Right hindlimb (tissue), 1 donor: ENCODE measurements at places on chromosomes 3 and 15.

DNA sequence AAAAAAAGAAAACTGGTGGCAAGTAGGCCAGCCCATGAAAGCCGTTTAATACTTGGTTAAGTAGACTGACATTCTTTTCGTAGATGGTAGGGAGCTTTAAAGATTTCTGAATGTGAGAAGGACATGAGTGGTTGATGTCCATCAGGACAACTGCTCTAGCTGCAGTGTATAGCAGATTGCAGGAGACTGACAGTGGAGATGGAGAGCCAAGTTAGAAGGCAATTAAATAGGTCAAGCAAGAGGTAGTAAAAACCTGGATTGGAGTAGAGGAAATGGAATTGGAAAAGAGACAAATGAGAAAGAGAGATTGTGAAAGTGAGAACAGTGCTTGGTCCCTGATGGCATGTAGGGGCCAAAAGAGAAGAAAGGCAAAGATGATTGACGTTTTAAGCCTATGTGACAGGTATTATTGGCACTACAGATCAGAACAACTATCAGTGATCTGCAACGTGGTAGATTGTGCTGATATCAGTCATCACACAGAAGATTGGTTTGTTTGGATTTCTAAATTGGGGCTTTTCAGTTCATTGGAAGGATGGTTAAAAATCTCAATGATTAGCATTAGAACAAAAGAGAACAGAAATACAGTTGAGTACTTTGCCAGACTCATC, 74.0 kb downstream of the CNTN4 start:
- DNase-seq, result no peak

- DNase-seq, result no peak
These were observed 541.3 kb upstream of the KCNMB2 start for GRCh38 chr3:177994976-177995375.

DNA sequence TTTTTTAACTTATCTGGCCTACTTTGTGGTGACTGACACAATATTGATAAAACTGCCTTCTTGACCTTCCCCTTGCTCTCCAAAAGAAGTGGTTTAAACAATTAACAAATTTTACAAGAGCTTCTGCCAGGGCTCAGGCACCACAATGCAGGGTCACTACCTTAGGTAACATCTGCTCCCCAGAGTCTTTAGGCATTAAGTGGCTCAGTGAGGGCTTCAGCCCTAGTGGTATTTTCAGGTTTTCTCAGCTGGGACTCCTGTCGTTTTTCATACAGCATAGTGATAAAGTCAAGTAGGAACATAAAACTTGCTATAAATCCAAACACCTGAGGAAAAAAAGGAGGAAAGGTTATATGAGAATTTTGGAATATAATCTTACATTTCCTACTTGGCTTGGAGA, 18.9 kb downstream of the CMTM6 start:
- no peak for DNase-seq

DNA sequence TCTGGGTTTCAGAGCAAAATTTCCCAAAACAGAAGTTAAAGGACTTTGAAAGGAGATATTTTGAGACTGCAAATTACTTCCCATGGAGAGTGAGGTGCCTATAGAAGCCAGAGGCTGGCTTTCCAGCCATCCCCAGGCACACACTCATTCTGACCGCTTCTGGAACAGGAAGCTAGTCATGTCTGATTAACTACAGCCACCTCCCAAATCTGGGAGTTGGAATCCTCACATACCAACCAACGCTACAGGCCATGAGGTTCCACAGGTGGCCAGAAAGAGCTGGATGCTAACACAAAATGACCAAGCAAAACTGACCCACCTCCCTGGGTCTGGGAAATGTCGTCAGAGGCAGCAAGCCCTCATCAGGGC, 87.2 kb downstream of the SNRK start:
- no peak for DNase-seq

GRCh38 chr15:78072080-78072892, 5.2 kb downstream of the TBC1D2B start:
- DNase-seq, result peak; percentile 58

- DNase-seq, result no peak
These were observed 37.9 kb upstream of the SLCO2A1 start for GRCh38 chr3:134067531-134068161.

DNA sequence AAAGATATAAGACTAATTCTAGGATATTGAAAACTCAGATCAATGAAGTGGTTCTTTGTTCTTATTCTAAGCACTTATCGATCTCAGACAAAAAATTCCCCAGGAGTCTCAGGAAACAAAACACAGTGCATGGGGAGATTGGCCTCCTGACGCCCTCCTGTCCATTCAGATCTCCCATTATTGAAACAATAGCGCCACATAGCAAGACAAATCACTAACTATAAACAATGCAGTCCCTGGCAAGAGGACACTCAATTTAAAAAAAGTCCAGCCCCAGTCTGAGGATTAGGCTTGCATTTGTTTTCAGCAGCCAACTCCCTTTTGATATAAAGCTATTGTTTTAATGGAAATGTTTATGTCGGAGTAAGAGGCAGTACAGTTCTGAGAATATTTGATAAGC, 528.2 kb downstream of the GABRG3 start:
- no peak for DNase-seq

GRCh38 chr15:101250341-101250831, 1.5 kb downstream of the CHSY1 start:
- no peak for DNase-seq

GRCh38 chr3:16400106-16400931, 113.2 kb downstream of the RFTN1 start:
- no peak for DNase-seq

- no peak for DNase-seq
These were observed 177.2 kb upstream of the THBS1 start for GRCh38 chr15:39403640-39404117.

DNA sequence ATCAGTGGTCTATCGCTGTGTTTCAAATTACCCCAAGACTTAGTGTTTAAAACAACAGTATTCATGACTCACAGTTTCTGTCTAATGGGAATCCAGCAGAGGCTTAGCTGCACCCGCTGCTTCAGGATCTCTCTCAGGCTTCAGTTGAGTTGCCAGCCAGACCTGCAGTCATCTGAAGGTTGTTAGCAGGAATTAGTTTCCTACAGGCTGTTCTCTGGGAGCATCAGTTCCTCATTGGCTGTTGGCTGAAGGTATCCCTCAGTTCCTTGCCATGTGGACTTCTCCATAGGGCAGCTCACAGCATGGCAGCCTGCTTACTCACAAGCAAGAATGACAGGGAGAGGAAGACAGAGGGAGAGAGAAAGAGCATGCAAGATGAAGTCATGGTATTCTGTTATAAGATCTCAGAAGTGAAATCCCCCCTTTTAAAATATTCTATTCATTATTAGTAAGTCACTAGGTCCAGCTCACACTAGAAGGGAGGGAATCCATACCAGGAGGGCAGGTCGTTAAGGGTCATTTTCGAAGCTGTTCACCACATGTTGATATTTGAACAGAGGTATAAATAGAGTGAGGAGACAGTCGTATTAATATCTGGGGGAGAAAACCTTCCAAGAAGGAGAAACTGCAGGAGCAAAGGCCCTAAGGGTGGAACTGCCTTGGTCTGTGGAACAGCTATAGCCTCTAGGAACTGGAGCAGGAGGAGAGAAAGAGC, 473.9 kb upstream of the PPP2R3A start:
- no peak for DNase-seq

DNA sequence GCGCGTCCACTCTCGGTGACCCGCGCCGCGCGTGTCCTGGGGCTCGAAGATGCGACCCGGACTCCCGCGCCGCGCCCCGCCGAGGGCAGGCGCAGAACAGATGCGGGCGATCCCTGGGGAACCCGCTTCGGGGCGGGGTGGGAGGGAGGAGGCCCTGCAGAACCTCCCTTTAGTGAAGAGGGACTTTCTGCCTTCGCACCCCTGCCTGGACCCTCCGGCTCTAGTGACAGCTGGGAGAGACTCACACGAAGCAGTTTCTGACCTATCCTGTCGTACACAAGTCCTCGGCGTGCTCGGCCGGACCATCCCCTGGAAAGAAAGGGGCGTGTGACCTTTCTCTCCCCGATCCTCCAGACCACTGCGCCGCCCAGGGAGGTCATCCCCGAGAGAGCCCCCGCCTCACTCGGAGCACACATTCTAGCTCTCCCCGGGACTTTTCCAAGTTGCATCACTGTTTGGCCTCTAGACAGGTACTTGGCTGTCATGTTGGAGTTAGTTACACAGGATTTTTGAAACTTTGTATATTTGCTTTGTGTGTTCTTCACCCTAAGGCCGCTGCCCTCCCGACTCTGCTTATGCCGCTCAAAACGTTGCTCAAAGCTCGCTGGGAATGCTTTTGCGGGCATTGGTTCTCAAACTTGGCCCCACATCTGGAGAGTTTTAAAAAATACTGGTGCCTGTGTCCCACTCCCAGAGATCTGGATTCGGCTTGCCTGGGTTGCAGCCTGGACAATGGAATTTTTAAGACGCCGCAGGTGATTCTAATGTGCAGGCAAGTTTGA, 582 bp downstream of the CGNL1 start:
- peak; percentile 58 for DNase-seq

DNA sequence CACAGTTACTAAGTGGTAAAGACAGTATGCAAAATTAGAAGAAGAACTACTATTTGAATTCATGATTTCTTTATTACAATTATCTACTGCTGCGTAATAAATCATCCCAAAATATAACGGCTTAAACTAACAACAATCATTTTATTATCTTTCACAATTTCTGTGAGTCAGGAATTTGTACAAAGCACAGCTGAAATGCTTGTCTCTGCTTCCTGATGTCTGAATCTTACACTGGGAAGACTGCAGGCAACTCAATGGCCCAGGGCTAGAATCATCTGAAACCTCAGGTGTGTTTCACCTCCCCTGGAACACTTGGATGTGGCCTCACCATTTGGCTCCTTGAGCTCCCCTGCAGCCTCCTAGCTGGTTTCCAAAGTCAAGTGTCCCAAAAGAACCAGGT, 145.1 kb downstream of the MAGI1 start:
- no peak for DNase-seq

GRCh38 chr3:104606812-104607211, 759.9 kb upstream of the ALCAM start:
- no peak for DNase-seq

- DNase-seq, result no peak
These were observed 5.1 kb downstream of the RAB43 start for GRCh38 chr3:129116482-129116946.

- no peak for DNase-seq
These were observed 110.0 kb downstream of the ATG7 start for GRCh38 chr3:11382146-11382745.

- DNase-seq, result no peak
These were observed 28.7 kb upstream of the SEMA6D start for GRCh38 chr15:47688573-47689086.

GRCh38 chr15:75104804-75105557, 81.6 kb downstream of the PPCDC start:
- DNase-seq, result peak; percentile 73

DNA sequence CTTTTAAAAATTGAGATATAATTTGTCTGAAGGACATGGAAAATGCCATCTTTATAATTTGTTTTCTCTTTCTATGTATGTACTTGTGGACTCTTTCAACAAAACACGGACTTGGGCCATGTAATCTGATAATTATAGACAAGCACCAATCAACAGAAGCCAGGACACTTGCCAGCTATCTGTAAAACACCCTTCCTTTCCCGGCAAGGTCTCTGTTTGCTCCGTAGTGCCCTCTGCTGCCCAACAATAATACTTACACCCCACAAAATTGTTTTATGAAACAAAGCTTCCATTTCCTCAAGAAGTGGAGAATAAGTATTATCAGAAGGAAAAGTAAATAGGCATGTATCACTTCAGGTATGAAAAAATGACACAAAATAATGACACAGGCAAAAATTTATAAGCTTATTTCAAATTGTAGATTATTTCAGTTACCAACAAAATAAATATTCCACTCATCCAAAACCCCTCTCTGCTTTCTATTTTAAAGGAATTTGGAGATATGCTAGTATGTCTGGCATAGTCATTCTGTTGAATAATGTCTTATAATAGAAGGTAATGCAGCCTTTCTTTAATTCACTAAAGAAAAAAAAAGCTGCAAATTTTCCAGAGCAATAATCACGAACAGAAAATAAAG, 32.8 kb downstream of the MYH15 start:
- DNase-seq, result peak; percentile 43

GRCh38 chr15:32905481-32905880, 187.7 kb downstream of the GREM1 start:
- no peak for DNase-seq

DNA sequence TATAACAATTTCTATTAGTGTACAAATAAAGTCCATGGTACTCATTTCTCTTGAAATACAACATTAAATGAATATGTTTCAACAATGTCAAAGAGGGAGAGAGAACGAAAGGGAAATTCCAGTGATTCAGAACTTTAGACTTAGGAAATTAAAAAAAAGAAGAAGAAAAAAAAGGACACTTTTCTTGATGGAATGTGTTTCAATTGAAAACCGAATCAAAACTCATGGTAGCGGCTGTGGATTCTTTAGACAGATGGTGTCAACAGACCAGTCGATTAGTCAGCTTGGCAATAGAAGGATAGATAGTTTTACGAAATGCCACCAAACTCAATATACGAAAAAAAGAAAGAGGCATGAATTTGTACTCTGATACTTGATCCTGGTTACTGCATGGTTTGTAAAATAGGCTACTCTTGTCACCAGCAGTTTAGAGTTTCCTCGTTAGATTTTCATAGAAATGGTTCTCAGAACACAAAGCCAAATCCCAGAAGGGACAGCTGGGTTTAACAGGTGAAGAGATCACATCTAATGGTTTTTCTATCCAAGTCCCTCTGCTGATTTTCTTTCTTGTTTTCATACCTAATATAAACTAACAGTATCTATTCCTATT, 793.5 kb downstream of the ROBO1 start:
- no peak for DNase-seq

- DNase-seq, result no peak
These were observed 56.6 kb downstream of the RFTN1 start for GRCh38 chr3:16456784-16457415.

GRCh38 chr3:136300444-136300843, 50.3 kb downstream of the PCCB start:
- no peak for DNase-seq

- no peak for DNase-seq
These were observed 138.1 kb downstream of the MAP2K5 start for GRCh38 chr15:67680641-67681040.

DNA sequence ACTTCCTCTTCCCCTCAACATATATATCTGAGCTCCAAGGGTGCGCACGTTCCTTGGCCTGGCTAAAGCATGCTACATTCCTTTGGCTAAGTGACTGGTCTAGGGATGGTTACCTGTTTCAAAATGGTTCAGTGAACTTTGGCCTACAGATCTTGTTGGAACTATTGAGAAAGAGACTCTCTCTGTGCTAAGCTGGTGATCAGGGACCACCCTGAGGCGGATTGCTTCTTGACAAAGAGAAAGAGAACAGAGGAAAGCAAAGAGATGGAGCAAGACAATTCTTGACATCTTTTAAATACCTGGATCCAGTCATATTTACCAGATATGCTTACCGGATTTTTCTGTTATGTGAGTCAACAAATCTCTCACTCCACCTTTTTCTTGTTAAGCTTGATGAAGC, 123.1 kb downstream of the CHST2 start:
- no peak for DNase-seq
